T-helper 17 cell (primary cell): ENCODE measurements at places on chromosomes 1 and 21. TPM values are rescaled to one million over a fixed set of nuclear protein-coding genes. Genes with fewer than 3 reads are reported as not detected.

GRCh38 chr1:10583641-10584040 is 108.9 kb downstream of the PEX14 start:
- no peak for DNase-seq

Gene TMEM269
- 0.47 TPM for total RNA-seq

- no peak for DNase-seq
These were observed 8.1 kb upstream of the PRDM16 start for GRCh38 chr1:3060601-3061551.

Gene FLG2
- total RNA-seq, result not detected

Gene LAMB3
- 0.37 TPM for total RNA-seq

GRCh38 chr1:57384901-57385300 is 39.0 kb downstream of the DAB1 start:
- DNase-seq, result no peak

DNA sequence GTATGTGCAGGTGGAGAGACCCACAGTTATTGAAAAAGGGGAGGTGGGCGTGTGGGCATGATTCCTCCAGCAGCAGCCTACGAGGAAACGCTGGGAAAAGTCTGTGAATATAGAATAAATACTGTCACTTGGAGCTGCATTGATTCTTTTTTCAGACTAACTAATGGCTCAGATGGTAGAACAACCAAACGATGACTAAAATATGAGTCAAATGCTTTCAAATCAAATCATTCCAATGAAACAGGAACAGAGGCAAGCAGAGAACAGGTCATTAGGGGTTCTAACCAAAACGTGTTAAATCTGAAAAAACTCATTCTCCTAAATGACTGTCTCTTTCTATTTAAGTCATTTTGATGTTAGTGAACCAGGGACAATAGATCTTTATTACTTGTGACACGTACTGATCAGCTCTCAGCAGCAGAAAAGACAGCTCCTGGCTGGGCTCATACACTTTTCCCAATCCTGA is 35.1 kb upstream of the SEC16B start:
- no peak for DNase-seq

- DNase-seq, result no peak
These were observed 147.2 kb downstream of the CHD1L start for GRCh38 chr1:147389532-147390184.

GRCh38 chr1:207644166-207644851 is 624 bp upstream of the CR1L start:
- DNase-seq, result no peak

Gene SPATA46
- not detected for total RNA-seq

- no peak for DNase-seq
These were observed 9.4 kb downstream of the PGM1 start for GRCh38 chr1:63602629-63603028.

DNA sequence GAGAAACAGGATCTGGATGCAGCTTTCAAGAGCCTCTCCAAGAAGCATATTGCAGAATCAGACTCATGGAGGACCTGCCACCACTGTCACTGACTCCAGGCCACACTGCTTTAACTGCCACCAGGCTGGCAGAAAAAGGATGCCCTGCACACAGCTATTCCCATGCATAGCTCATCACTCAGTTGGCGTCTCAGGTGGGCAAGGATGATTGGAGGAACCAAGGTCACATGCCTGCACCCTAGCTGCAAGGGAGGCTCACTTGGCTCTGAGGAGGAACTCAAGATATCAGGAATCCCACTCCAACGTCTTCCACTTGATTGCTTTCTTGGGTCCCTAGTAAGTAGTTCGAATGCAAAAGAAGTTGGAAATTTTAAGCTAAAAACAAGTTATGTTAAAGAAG is 19.6 kb upstream of the SPOCD1 start:
- DNase-seq, result no peak

Gene OR2L2
- total RNA-seq, result 0.22 TPM

DNA sequence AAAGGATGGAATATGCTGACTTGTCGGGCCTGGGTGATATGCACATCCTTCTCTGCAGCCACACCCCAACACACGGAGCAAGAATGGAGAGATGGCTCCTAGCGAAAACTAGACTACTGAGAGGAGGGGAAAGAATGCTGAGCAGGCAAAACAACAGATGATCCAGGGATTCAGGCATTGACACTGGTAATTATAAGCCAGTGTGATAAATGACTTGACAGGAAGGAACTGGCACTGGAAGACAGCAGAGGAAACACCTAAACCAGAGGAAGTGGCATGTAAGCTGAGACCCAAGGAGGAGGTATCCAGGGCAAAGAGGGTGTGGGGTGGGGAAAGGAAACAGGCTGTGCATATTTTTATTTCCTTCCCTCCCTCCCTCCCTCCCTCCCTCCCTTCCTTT is 31.7 kb upstream of the KHDRBS1 start:
- peak; percentile 11 for DNase-seq

Gene LRRC39
- 2.1 TPM for total RNA-seq

Gene MXRA8
- 0.42 TPM for total RNA-seq

GRCh38 chr1:154495496-154496273 is 6.3 kb upstream of the TDRD10 start:
- no peak for DNase-seq

Gene MDM4
- 205 TPM for total RNA-seq

- DNase-seq, result no peak
These were observed 14.1 kb upstream of the ATP1A4 start for GRCh38 chr1:160137216-160137862.

Gene FAM163A
- total RNA-seq, result not detected

DNA sequence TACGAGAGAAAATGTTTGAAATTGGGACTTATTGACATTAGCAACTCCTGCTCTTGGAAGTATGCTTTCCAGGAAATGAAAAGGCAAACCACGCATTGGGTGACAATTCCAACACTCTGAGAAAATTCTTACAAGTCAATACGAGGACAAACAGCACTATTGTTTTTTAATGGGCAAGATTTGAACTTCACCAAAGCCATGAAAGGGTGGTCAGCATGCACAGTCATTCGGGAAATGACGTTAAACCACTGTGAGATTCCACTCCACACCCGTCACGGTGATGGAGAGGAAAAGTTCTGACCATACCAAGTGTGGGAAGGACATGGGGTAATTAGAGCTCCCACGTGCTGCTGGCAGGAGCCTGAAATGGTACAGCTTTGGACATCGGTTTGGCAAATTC is 12.2 kb upstream of the PRXL2B start:
- no peak for DNase-seq

Gene TENT5C
- 129 TPM for total RNA-seq

GRCh38 chr1:181143102-181143859 is 54.8 kb downstream of the IER5 start:
- DNase-seq, result no peak
